ENCODE measurements at places on chromosomes 16 and 17.

DNA sequence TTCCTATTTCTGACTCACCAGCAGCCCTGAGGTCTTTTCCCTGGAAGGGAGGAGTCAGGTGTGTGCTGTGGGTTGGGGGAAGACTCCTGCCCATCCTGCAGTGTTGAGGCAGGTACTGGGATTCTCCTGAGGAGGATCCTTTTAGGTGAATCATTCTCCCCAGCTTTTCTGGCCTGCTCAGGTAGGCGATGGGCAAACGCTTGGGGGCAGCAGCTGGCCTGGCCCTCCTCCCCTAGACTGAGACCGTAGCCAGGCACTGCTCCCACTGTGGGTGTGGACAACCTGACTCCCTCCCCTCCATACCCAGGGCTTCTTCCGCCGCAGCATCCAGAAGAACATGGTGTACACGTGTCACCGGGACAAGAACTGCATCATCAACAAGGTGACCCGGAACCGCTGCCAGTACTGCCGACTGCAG is 15.1 kb downstream of the GJD3 start:
- no peak for DNase-seq

DNA sequence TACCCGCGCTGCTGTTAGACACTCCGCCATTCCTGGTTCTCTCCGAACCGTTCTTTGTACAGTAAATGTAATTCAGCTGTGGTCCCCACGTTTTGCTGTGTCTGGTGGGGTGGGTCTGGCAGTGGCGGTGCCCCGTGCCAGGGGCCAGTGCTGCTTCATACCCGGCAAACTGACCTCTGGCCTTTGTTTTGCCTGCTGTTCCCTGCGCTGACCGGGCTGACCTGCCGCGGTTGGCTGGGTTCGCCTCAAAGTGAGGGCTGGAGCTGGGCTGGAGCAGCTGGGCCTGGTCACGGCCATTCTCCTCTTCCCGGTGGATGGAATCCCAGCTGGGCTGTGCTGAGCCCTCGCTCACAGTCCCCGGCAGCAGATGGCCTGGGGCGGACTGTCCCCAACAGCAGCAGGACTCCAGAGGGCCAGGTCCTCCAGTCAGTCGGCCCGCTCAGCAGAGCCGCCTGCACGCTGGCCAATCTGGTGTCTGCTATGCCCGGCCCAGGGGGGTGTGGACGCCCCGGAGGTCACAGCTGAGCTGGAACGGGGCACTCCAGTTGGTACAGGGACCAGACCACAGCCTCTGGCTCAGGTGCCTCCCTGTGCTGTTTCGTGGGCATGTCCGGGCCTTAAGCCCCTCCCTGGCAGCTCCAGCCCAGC is 1.5 kb upstream of the WFIKKN1 start:
- no peak for DNase-seq

DNA sequence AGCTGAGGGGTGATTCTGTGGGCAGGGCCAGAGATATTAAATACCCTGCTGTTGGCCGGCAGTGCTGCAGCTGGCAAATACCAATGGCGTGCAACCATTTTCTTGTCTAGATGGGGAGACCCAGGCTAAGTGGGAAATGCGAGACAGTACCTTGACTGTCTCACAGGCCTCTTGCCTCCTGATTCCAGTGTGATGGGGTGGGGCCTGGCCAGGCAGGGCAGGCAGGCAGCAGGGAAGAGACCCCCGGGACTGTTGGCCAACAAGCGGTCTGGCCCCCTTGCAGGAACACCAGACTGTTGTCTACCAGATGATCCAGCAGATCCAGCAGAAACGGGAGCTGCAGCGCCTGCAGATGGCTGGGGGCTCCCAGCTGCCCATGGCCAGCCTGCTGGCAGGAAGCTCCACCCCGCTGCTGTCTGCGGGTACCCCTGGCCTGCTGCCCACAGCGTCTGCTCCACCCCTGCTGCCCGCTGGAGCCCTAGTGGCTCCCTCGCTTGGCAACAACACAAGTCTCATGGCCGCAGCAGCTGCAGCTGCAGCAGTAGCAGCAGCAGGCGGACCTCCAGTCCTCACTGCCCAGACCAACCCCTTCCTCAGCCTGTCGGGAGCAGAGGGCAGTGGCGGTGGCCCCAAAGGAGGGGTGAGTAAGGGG is 5.7 kb upstream of the CISD3 start:
- no peak for DNase-seq

- peak; percentile 37 for DNase-seq
Measured at GRCh38 chr17:50834429-50835300, 721 bp upstream of the WFIKKN2 start.

- no peak for DNase-seq
Measured at GRCh38 chr17:8872036-8872704, 4.7 kb upstream of the PIK3R6 start.

- DNase-seq, result no peak
Measured at GRCh38 chr17:3889325-3890012, 3.4 kb downstream of the CAMKK1 start.

DNA sequence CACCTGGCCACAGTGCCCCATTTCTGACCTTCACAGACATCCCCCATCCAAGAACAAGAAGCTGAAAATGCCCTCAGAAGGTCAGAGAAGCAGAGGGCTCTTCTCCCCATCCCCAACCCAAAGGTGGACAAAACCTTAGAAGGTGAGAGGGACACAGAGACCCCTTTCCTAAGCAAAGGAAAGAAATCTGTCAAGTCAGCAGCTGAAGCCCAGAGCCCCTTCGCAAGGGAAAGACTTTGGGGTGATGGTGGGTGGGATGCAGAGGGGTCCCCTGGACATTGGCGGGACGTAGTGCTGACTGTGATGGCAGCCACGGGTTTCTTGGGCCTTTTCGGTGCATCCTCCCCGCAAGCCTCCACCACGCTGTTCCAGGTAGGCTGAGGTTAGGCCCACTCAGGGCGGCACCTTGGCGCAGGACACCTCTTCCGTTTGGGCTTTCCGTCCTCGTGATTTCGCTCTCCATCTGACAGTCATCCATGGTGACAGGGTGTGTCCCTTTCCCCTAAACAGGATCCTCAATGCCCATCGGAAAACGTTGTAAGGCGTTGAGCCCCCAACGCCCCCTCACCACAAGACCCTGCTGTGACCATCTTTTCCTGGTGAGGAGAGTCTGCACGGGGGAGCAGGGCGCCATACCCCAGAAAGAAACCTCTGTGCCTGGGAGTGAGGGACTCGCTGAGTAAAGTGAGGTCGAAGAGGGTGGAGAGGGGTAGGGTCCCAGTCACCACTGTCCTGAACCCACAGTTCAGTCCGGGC is 10.7 kb upstream of the GSDMA start:
- no peak for DNase-seq

DNA sequence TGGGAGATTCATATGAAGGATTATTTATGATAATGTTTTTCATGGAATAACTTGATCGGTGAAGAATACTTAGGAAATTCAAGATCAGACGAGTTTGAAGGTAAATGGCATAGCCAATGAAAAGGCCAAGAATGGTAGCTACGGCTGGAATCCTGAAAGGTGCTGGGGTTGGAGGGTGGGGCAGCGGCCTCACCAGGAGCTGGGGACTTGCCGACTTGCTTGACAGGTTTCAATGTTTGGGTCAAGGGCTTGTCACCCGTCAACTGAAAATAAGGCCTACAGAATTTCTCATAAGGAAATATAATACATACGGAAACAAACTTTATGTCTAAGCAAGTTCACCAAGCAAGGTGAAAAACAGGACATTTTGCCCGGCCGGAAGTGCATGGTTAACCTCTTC is 9.9 kb downstream of the CRYM start:
- DNase-seq, result no peak

DNA sequence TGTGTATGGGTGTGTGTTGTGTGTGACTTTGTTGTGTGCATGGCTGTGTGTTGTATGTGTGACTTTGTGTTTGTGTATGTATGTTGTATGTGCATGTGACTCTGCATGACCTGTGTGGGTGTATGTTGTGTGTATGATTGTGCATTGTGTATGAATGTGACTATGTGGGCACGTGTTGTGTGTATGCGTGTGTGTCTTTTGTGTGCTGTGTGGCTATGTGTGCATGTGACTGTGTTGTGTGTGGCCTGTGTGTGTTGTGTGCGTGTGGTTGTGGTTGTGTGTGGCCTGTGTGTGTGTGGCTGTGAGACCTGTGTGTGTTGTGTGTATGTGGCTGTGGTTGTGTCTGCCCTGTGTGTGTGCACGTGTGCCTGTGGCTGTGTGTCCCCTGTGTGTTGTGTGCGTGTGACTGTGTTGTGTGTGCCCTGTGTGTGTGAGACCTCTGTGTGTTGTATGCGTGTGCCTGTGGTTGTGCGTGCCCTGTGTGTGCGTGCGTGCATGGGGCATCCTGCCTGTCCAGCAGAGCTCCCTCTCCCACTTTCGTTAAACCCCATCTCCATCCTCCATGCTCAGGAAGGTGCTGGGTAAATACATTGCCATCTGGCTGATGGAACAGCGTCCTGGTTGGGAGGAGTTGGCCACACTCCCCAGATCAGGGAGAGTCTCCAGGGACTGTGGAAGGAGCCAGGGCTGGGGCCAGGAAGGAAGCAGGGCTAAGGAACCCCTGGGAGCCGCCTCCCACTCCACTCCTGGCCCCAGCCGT is 90.1 kb upstream of the GSE1 start:
- DNase-seq, result peak; percentile 71

DNA sequence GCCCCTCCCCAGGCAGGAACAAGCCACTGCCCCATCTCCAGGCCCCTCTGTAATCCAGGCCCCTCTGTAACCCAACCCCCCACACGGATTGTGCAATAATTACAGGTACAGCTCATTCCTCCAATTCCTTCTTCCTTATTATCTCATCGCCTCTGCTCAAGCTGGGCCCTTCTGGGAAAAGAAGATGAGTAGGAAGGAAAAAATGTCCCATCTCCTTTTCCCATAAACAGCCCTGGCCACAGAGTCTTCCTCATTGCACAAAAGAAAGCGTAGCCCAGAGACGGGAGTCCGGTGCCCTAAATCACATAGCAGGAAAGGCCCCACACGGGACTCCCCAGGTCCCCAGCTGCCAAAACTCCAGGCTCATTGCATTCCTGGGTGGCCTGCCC is 3.6 kb upstream of the LITAFD start:
- DNase-seq, result peak; percentile 91

- no peak for DNase-seq
Measured at GRCh38 chr16:576823-577201, 7.0 kb downstream of the PIGQ start.

DNA sequence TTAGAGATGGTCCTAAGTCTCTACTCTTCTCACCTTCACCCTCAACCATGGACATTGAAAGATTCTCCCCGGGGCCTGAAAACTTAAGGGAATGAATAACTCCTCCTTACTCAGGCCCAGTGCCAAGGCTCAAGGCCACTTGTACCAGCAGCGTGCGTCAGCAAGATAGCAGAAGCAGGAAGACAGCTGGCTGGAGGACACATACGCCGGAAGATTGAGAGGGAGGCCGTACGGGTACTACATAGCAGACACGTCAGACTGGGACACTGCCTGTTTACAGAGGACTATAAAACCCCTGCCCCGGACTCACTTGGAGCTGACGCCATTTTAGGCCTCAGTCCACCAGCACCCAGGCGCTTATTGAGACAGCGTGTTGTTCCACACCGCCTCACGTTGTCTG is 75.8 kb upstream of the MED13 start:
- no peak for DNase-seq

DNA sequence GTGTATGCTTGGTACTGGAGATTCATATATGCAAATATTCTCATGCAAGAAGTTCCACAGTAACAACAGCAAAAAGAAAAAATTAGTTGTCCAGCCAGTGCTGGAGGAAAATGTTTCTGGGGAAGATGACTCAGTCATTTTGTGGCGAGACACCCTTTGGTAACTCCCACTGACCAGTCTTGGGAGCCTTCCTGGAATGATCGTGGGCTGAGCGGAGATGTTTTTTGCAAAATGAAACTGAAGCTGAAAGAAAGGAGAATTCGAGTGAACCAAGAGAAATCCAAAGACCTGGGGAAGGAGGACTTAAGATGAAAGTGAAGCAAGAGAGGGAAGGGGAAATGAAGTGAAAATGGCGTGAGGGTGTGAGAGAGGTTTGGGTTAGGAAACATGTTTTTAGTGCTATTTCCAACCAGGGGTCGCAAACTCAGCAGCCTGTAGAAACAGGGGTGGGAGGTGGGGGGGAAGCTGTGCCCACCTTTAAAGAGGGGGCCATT is 5.2 kb downstream of the ITPRIPL2 start:
- DNase-seq, result peak; percentile 93

DNA sequence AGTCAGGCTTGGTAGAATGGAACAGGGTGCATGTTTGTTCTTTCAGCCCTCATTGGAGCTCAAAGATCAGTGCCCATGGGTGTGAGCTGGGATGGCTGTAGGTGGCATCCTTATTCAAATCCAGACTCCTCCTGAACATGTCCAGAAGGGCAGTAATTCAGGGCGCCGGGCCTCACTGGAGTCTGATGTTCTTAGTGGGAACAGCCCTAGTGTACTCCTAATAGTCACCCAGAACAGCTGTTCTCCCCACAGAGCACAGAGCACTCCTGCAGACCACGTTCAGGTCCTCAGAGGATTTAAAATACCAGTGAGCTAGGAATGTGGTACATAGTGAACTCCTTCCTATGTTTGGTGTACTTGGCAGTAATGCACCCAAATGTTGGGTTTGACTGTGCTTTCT is 96.2 kb downstream of the BANP start:
- no peak for DNase-seq

GRCh38 chr17:62757500-62757951 is 50.6 kb downstream of the MARCHF10 start:
- DNase-seq, result peak; percentile 51

- no peak for DNase-seq
Measured at GRCh38 chr16:75203096-75203495, 3.9 kb downstream of the CTRB2 start.

- DNase-seq, result no peak
Measured at GRCh38 chr17:27995554-27995953, 46.9 kb upstream of the NLK start.

- peak; percentile 21 for DNase-seq
Measured at GRCh38 chr17:44039829-44040635, 25.3 kb upstream of the TMEM101 start.

DNA sequence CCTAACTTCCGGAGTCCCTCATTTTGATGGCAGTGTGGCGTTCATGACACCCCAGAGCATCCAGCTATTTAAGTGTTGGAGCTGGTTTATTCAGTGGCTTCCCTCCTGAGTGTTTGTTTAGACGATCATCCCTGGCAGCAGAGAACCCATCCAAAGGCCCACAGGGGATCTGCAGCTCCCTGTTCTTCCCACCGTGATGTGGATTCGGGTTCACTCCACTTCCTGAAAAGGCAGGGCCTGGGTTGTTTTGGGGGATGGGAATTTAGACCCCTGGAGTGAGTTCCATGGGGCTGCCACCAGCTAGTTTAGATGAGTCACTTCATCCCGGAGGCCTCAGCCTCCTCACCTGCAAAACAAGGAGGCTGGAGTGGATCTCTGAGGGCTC is 2.3 kb downstream of the KSR1 start:
- no peak for DNase-seq

GRCh38 chr16:79170555-79171246 is 429.8 kb downstream of the MAF start:
- DNase-seq, result peak; percentile 14

- DNase-seq, result no peak
Measured at GRCh38 chr16:11907160-11907970, 8.4 kb downstream of the GSPT1 start.

DNA sequence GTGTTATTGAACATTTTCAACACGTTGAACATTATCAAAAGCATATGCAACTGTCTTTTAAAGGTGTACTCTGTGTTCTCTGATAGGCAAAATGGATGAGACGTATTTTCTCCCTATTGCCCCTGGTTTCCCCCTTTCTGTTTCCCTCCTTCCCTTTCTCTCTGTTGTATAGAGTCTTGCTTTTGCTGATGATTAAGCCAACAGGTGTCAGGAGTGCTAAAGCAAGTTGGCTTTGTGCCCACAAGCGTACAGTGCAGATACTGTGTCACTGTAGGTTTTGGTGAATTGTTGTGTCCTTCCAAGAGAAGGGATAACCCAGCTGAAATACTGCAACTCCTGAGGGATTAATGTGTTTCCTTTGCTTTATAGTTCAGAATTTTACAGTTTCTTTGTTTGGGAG is 74.4 kb downstream of the COX10 start:
- peak; percentile 19 for DNase-seq
